ENCODE measurements at places on chromosomes 2 and 18.
A peak's percentile ranks its signal among the peaks of the same experiment; 100 is the strongest.

- no peak for DNase-seq
Measured at GRCh38 chr2:215983581-215984351, 29.6 kb downstream of the MREG start.

DNA sequence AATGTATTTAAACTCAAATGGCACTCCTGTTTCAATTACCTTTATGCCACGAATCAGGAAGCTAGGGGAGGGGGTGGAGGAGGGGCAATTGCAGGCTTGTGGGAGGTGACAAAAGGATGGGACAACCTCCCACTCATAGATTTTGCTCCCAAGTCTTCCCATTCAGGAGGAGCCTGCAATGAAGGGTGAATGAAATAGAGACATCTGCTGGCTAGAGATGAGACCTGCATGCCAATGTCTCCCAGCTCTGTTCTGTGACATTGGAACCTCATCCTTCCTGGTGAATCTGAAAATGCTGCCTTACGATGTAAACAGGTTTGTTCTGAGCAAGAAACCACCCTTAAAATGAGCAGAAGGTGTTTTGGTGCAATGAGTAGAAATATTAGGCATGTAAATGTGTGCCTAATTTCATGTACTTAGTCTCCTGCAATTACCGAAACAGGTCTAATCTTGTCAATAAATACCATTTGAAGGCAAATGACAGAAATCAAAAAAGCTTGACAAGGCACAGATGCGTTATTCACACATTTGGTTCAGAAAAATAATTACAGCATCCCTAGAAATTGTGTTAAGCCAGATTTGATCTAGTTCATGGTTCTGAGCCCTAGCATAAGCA is 2.7 kb upstream of the PID1 start:
- peak; percentile 80 for DNase-seq

GRCh38 chr2:62362561-62362960 is 143.4 kb downstream of the TMEM17 start:
- no peak for DNase-seq

GRCh38 chr2:234579231-234579962 is 82.5 kb upstream of the ARL4C start:
- DNase-seq: no peak

GRCh38 chr18:11284349-11284748 is 135.0 kb upstream of the PIEZO2 start:
- DNase-seq: no peak

- peak; percentile 40 for DNase-seq
Measured at GRCh38 chr2:46073540-46074046, 223.6 kb upstream of the EPAS1 start.

DNA sequence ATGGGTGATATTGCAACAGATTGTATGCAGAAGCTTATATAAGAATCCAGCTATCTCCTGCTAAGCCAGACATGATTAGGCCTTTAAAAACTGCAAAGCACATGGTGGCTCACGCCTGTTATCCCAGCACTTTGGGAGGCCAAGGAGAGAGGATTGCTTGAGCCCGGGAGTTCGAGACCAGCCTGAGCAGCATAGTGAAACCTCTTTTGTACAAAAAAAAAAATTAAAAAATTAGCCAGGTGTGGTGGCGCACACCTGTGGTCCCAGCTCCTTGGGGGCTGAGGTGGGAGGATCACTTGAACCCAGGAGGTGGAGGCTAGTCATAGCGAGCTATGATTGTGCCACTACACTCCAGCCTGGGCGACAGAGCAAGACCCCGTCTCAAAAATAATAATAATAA is 204.6 kb downstream of the TNS1 start:
- DNase-seq: no peak

DNA sequence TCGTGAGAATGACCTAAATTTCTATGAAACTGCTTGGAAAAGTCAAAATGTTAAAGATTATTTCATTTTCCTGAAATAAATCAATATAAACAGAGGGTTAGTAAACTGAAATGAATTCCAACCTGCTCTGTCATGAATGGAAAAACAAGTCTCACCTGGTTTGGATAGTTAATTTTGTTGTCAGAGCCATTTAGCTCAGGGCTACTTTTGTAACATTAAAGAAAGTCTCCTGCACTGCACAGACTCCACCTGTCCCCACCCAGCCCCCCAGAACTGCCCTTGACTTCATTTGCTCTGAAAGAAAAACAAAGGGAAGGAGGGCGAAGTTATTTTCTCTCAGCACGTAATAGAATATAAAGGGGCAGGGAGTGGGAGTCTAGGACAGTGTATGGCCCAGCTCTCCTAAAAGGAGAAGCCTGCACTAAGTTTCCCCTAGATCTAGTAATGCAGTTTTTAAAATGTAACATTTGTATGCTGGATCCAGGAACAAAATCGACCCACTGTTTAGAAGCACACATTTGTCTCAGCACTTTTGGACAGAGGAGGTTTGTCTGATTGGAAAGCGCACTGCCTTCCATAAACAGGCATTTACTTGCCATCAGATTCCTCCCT is 54.2 kb upstream of the ACSL3 start:
- no peak for DNase-seq

- no peak for DNase-seq
Measured at GRCh38 chr2:104240984-104241383, 612.9 kb upstream of the POU3F3 start.

- DNase-seq: no peak
Measured at GRCh38 chr2:18976168-18976961, 382.1 kb downstream of the OSR1 start.

DNA sequence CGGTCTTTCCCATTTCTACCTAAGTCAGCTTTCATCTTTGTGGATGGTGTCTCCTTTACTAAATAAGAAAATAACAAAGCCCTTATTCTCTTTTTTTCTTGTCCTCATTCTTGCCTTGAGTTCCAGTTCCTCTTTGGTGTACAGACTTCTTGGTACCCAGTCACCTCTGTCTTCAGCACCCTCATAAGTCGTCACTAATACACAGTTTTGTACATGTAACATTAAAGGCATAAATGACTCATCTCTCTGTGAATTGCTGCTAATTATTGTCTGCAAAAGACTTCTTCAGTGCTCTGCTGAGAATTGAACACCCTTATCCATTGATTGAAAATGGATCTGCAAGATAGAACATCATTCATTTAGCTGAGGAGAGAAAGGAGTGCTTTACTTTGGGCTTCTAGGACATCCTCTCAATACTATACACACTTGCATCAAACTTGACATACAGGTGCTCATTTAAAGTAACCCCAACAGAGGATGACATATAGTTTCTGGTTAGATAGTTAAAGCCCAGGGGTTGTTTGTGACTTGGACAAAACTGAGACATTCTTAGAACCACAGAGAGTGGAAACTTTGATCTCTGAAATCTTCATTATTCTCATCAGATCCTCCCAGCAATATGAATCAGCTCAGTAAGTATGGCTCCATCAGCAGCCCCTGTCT is 97.0 kb downstream of the XRCC5 start:
- no peak for DNase-seq

GRCh38 chr2:234730066-234730640 is 221.7 kb upstream of the SH3BP4 start:
- no peak for DNase-seq

DNA sequence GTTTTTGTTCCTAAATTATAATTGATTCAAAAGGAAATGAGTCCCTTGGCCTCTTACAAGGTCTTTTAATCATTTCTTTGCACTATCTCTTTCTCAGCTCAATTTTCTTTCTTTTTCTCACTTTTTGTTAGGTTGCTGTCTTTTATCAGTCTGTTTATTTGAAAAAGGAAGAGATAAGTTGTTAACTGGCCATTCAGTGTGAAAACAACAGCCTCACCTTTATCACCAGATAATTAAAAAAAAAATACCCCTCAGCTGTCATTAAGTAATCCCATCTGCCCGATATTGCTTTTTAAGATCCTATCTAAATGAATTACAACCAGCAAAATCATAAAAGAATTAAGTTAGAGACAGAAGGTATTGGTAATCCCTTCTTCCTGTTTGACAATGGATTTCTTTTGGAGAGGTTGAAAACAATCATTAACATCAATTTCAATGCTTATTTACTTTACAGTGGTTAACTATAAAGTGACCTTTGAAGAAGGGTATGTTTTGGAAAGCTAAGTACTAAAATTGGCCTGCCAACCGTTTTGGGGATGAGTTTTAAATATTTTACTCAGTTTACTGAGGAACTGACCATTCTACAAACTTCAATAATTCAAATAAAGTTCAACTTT is 104.9 kb downstream of the TGIF1 start:
- DNase-seq: no peak

GRCh38 chr2:33018271-33018670 is 71.5 kb downstream of the LTBP1 start:
- DNase-seq: no peak

Measured in right hindlimb (tissue), 1 donor.